ENCODE measurements at places on chromosomes 6 and 20.

- DNase-seq = no peak
These were observed 287.3 kb upstream of the PLN start for GRCh38 chr6:118260833-118261232.

DNA sequence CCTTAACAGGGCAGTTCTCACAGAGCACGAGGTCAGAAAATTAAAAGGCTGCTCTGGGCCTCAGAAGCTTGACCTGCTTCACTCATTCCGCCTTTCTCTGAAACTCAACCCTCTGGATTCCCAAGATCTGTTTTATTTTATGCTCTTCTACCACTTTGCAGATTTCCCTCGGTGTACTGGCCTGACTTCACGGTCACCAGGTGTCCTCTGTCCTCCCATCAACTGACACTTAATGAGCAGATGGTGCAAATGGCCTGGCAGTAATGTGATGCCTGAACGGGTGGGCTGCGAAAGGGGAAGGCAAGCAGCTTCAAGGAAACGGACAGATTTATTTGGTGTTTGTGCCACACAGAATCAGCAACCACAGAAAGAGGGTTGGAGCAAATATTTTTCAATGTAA, 169.7 kb upstream of the TFAP2D start:
- no peak for DNase-seq

DNA sequence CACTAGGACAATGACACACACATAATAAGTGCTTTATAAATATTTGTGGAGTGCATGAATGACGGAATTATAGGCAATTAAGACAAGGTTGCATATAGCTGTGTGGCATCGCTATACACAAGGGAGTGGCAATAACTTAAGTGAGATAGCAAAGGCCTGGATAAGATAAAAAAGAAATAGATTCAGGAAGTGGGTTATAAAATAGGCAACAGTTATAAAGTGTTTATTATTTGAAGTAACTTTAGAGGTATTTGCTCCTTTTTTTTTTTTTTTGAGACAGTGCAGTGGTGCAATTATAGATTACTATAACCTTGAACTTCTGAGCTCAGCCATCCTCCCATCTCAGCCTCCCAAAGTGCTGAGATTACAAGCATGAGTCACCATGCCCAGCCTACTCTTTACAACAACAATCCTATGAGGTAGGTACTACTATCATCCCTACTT, 75.9 kb upstream of the LOC128125822 start:
- no peak for DNase-seq

- no peak for DNase-seq
These were observed 15.8 kb downstream of the RNF8 start for GRCh38 chr6:37369321-37370201.

DNA sequence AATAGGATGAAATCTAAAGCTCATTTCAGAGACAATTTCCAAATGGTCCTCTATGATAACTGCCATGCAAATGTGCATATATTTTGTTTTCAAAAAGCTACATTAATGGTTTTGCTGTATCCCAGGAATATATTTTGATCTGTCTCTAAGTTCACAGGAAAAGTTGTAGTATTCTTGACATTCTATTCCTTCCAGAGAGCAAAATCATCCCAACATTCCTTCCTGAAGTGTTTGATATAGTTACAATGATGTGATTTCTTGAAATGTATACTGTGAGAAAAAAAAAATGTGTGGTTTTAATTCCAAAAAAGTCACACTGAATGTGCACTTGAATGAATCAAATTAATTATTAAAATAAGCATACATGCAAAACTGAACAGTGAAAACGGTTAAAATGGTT, 996.0 kb upstream of the CITED2 start:
- DNase-seq = no peak

DNA sequence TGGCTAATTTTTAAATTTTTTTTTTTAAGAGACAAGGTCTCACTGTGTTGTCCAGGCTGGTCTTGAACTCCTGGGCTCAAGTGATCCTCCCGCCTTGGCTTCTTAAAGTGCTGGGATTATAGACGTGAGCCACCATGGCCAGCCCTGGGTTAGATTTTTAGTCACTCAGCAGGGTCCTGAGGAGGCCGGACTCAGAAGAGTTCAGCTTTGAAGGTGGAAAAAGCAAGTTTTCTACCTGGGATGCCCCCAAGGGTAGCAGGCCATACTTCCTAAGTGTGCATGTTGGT, 44.2 kb downstream of the FGD2 start:
- no peak for DNase-seq

DNA sequence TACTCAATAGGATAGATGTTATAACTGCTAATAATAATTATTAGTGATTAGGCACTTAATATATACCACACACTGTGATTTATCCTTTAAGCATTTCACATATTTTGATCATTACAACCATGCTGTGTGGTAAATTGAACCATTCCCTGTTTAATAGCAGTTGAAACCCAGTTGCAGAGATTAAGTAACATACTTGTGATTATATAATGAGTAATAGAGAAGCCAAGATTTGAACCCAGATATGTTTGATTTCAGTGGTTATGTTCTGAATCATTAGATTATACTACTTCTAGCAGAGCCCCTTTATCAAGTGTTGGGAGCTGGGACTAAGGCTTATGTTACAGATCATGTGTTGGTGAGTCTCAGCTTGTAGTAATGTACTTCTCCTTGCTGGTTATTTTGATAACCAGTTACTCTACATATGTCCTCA, 44.1 kb downstream of the STK4 start:
- no peak for DNase-seq

DNA sequence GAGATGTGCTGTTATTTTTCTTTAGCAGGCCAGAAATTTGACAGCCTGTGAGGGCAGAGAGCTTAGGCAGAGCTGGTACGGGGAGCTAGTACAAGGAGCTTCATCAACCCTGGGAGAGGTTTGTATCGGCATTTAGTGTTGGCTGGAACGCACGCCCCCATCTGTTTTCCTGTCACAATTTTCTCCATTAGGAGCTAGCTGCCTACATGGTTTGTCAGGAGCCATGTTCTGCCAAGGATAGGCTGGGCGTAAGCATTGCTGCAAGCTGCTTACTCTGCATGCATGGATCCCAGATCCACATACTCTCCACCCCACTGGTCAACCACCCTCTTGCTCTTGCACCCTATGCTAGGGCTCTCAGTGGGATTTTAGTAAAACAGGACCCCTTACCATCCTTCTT, 449.0 kb upstream of the CHD6 start:
- DNase-seq = no peak
